ENCODE measurements at places on chromosomes 16 and 17.

DNA sequence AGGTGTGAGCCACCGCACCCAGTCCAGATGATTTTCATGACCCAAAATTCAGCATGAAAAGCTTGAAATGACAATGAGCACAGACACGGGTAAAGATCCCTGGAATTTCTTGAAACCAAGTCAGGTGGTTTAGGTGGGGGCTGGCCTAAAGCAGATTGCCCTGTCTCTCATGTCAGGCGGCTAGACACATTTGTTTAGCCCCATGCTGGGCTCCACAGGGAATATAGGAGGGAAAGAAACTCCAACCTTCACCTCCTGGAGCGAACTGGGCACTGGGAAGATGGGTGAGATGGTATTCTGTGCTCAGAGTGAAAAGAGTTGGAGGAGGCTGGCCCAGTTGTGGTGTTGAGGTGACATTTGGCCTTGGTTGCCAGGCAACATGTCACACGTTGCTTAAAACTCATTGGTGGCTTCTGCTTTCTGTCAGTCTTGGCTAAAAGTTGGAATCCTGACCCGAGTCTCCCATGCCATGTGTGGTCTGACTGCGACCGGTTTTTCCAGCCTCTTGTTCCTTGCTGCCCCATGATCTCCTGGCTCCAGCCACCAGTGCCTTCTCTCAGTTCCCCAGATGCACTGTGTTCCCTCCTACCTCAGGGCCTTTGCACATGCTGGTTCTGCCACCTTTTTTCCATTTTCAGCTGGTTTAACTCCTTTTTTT, 113.7 kb downstream of the ABCC6 start:
- no peak for DNase-seq

- no peak for DNase-seq
These were observed 3.8 kb downstream of the NKIRAS2 start for GRCh38 chr17:42023524-42024349.

DNA sequence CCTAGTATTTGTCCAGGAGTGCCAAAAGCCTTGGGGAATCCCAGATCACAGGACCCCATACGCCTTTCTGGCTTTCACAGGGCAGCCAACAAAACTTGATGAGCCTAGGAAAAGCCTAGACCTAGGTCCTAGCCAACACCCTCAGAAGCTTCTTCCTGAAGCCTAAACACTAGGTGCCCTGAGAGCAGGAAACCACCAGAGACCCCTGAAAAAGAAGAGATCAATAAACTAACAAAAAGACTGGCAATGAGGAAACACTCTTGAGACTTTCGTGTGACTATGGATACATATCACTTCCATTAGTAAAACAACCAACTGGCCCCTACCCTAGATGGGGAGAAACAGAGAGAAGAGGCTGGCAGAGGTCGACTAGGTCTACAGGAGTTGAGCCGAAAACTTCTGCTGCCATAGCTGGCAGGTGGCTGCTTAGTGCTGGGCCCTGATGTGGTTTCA, 1.2 kb downstream of the ORMDL3 start:
- DNase-seq, result no peak

- no peak for DNase-seq
These were observed 221.1 kb upstream of the CIBAR2 start for GRCh38 chr16:85333337-85333736.

DNA sequence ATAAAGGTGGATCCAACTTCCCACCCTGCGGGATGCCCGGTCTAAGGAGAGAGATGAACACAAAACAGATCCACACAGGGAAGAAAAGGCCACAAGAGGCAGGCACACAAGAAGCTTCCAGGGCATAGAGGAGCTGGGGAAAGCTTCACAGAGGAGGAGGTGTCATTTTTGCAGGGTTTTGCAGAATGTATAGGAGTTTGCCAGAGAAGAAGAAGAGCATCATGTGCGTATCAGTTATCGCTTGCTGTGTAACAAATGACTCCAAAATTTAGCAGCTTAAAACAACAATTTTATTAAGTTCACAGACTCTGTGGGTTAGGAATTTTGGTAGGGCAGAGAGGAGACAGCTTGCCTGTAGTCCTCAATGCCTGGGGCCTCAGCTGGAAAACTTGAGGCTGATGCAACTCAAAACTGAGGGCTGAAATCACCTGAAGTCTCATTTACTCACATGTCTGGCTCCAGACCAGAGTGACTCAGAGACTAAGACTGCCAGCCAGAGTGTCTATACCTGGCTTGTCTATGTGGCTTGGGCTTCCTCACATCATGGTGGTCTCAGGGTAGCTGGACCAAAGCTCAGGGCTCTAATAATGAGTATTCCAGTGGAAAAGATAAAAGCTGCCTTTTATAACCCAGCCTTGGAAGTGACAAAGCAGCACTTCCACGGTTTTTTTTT, 33.9 kb upstream of the ZNF423 start:
- no peak for DNase-seq

GRCh38 chr16:70735141-70735979, 49.5 kb upstream of the MTSS2 start:
- DNase-seq, result peak; percentile 47

GRCh38 chr17:265718-266117, 84.3 kb upstream of the DOC2B start:
- DNase-seq, result no peak

- no peak for DNase-seq
These were observed 241.6 kb downstream of the CNTNAP4 start for GRCh38 chr16:76518781-76519180.

DNA sequence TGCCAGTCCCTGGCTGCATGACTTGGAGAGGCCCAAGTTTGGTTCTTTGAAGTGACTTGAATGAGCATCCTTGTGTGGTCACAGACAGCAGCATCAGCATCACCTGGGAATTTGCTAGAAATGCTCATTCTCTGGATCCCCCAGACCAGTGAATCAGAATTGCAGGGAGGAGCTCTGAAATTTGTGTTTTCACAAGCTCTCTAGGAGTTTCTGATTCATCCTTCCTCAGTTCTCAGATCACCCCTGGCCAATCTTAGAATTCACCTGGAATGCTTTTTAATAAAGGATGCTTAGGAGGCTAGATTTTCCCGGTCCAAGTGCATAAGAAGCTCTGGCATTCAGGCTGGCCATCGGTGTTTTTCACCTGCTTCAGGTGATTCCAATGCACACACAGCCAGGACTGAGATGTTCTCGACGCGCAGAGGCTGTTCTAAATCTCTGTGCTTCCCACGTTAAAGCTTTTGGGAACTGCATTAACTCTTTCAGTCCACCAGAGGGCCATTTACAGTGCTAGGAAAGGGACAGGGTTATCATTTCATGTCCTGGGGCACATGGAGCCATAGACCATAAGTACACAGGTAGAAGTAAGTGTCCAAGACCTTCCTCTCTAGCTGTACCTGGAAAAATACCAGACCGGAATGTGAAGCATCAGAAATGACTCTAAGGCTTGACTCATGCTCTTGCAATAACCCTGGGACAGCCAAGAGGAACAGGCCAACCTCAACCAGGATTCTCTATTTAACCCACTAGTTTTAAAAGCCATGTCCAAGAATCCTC, 85.7 kb upstream of the XYLT1 start:
- DNase-seq, result peak; percentile 27

DNA sequence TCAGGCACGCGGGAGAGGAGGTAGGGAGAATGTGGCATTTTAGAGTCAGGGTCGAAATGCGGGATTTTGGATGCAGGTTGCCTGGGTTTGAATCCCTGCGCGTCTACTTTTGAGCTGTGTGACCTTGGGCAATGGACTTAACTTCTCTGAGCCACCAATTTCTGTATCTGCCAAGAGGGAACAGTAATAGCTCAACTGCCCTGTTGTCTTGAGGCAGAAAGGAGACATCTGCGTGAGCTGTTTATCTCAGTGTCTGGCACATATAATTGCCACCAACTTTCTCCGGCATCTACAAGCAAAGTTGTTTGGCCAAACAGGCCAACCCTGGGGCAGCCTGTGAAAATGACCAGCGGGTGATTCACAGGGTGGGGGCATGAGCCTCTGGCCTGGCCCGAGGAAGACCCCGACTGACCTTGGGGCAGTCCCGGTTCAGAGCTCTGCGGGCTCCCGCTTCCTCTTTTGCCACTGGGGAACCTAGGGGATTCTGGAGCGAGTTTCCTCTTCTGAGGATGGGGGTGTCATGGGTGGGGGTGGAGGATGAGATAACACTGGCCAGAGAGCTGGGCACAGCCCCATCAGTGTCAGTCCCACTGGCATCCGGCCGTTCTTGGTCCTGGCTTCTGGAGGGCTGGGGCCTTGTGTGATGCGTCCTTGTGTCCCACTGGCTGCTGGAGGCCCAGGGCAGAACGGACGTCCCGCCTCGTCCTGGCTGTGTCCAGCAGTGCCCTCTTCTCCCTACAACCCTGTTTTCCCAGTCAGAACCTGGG, 1.3 kb downstream of the SNN start:
- DNase-seq, result no peak

DNA sequence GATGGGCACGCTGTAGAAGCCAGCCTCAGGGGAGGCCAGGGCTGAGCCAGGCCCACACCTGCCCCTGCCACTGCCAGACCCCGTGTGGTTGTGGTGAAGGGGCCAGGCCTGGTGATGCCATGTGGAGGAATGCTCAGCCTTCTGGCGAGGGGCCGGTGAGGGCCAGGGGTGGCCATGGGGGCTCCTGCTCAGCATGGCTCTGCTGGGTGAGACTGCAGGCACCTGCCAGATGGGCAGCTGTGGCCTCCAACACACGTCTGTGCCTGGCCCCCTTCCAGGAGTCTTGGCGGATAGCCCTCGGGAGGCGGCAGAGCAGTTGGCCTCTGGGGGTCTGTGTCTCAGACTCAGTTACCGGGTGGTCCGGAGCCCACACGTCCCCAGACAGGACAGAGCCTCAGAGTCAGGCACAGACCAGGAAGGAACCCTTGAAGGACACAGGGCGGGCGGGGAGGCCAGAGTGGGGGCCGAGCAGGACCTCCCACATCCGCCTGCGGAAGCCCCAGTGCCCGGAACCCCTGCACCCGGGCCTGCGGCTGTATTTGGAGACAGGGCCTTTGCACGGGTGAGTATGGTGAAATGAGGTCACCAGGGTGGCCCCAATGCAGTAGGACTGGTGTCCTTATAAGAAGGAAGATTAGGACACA, 22.5 kb upstream of the CHMP6 start:
- DNase-seq, result no peak

DNA sequence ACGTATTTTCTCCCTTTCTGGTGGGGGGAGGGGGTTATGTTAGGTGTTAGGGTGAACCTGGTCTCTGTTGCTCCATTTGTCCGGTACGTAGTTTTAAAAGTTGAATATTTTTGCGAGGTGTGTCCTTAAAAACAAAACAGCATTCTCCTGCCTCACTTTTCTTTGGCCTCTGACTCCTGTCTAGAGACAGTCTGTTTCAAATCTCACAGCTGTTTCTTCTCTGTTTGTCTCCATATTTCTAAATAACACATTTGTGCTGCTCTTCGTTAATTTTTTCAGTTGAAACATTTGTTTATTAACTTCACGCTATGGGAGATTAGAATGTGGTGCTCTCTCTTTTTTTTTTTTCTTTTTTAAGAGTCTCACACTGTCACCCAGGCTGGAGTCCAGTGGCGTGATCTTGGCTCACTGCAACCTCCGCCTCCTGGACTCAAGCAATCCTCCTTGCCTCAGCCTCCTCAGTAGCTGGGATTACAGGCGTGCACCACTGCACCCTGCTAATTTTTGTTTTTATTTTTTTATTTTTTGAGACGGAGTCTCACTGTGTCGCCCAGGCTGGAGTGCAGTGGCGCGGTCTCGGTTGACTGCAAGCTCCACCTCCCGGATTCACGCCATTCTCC, 31.7 kb downstream of the RPA1 start:
- DNase-seq, result no peak

DNA sequence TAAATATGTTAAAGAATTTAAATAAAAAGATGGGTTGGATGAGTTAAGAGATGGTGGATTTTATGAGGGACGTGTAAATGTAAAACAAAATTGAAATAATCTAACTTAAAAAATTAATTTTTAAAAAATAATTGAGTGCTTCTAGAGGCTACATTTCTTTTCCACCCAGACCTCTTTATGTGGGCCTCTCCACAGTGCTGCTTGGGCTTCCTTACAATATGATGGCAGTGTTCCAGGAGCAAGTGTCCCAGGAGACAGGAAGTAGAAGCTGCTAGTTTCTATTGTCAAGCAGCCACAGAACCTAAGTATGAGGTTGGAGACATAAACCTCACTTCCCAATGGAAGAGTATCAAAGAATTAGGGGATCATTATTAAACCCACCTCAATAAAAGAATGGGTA, 205.7 kb upstream of the CPHXL start:
- DNase-seq, result no peak

Measured in fibroblast of villous mesenchyme (primary cell).